ENCODE measurements at places on chromosomes 2 and 18.

- no peak for DNase-seq
These were observed 618.0 kb downstream of the CCDC85A start for GRCh38 chr2:56801770-56802169.

DNA sequence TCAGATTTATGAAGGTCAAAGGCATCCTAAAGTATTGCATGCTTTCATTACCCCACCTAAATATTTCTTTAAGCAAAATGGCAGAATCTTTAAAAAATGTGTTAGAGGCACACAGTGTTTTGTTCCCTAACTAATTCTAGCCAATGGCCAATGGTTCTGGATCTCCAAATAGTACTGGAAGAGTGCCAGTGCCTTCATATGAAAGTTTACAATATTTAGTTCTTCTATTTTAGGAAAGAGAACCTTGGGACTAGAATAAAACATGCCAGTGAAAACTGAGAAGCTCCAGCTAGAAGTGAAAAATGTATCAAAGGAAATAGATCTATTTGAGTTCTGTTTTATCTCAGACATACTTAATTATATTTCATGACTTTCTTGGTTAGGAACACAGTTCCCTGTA, 37.1 kb downstream of the TACR1 start:
- DNase-seq = no peak

DNA sequence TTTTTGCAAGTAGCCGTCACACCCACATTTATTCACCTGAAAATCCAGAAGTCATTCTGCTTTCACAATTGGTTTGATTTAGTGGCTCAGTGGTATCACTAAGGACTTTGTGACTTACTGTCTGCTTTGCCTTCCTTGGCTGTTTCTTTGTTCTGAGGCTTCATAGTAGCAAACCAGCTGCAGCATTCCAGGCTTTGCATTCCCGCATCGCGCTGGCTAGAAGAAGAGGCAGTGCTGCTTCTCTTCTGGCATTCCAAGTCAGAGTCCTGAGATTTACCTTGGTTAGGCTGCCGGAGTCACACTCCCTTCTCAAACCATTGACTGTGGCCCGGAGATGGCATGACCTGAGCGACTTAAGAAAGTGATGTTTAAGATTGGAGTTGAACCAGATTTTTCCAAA, 35.1 kb downstream of the MYO1B start:
- DNase-seq = no peak

DNA sequence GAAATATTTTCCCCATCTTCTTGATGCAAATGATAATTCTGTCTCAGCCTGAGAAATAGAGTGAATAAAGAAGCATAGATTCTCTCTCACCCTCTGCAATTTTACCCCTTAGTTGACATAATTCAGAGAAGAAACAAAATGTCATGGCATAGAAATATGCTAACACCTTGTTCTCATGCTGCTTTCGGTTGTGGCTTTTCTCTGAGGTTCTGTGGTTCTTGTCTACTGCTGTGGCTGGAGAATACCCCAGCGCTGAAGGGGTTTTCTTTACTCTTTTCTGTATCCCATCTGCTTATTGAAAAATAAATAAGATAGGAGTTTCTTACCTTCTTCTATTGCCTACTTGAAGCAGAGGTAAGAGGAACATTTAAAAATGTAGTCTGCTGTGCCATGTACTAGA, 15.4 kb upstream of the RAB27B start:
- DNase-seq = no peak

DNA sequence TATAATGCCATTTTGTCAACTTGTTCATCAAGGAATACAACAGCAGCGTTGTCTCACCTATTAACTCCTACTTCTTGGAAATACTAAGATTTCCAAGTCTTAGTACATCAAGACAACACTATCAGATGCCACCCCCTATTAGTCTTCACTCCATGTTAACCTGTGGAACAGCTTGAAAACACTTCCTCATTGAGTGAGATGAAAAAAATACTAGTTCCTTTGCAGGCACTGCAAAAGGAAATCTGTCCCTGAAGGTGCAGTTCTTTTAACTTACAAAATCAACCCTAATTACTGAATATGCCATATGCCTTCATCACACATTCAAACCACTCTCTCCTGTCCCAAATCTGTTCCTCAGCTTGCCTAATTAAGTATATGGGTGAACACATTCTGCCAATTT, 4.0 kb downstream of the CWC22 start:
- no peak for DNase-seq

DNA sequence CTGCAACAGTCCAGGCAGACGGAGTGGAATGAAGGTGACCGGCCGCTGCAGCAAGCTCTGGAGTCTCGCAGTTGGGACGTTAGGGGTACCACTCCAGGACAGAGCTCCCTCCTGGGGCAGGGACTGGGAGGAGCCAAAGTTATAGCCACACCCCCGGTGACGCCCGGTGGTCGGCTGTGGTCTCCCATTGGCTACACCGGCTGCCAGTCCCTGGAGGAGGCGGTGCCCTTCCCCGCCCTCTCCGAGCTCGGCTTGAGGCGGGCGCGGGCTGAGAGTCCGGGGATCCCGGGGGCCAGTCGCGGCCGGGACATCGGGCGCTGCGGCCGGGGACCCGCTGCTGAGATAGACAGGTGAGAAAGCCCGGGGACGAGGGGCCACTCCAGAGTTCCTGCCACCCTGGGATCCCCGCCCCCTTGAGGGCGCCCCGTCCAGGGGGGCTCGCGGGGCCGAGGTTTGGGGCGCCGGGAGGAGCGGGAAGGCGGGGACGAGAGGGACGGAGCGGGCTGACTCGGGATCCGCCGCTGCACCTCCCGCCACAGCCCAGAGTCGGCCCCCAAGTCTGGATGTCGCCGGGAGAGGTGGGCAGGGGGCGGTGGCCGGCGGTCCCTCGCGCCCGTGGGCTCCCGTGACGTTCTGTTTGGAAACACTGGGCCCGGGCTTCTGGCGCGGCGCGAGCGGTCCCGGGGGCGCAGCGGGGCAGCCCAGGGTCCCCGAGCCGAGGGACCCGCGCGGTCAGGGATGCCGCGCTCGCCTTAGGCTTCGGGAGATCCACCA, at the start of gene PLEKHH2:
PLEKHH2 (plus strand) TSS at position 231 of the 774 bp plus-strand sequence. CDS start 7,414 bp downstream, outside the sequence.
- peak; percentile 78 for DNase-seq

DNA sequence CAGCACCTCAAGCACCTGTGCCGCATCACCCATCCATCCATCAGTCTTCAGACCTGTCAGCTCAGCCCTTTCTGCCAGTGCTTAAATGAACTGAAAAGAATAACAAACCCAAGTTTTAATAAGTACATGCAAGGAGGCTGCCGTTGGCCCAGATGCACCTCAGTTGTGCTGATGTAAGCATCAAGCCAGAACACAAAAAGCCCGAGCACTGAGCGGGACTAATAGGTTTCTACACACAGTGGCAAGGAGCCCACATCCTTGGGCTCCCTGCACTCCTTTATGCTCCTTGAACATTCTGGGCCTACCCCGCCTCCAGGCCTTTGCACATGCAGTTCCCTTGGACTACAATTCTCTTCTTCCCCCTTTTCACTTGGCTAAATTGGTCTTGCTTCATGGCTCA, 165.6 kb downstream of the ALK start:
- no peak for DNase-seq

- DNase-seq = no peak
These were observed 402.0 kb upstream of the ACVR2A start for GRCh38 chr2:147442816-147443215.

DNA sequence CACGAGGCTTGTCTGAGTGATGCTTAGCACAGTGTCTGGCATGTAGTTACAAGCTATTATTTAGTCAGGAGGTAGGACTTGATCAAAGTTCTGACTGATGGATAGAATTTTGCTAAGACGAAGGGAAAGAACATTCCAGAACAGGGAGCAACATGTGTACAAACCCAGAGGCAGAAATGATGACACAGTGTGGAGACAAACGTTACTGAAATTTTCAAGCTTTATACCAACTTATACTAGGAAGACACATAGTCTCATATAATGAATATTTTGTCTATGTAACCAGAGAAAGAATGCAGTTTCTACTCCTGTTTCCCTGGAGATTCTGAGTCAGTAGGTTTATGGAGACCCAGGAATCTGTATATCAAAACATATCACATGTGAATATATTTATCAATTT, 123.4 kb downstream of the FAM124B start:
- DNase-seq = no peak

DNA sequence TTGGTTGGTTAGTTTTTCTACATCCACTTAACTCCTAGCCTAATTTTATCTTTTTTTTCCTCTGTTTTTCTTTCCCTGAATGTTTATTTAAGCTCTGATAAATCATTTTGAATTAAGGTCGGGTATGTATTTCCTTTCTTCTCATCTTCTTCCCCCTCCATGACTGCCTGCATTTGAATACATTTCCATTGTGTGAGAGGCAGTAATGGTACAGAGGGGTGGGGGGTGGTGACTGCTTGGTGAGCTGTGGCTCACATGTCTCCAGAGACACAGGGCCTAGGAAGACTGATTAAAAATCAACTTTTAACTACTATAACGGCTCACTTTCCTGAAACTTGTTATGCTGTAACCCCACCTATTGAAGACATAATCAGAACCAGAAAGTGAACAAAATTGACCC, 58.0 kb downstream of the NEDD4L start:
- no peak for DNase-seq

DNA sequence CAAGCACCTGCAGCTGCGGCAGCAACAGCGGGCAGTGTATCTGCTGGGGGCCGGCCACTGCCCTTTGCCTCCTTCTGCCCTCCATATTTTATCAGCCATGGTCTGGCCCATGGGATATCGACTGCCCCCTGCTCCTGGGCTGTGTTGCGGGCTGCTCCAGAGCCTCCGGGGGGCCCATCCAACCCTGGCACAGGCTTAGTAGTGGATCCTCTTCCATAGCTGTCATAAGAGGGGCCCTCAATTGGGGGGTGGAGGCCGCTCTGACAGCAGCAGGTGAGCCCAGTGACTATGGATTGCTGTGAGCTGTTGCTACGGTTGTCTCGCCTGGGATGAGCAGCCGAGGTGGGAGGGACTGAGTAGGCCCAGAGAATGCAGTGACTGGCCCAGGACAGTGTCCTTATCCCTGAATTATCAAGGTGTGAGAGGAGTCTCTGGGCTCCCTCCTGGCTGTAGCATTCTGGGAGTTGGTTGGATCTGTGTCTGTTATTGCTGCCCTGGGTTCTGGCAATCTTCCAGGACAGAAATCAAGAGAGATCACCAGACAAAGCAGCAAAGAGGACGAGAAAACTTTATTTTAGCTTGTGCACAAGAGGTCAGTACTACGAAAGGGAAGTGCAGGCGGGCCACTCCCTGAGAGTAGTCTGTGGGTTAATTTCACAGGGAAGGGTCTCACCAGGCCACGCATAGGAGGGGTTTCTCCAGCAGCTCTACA, 145.1 kb downstream of the ASB1 start:
- DNase-seq = no peak

DNA sequence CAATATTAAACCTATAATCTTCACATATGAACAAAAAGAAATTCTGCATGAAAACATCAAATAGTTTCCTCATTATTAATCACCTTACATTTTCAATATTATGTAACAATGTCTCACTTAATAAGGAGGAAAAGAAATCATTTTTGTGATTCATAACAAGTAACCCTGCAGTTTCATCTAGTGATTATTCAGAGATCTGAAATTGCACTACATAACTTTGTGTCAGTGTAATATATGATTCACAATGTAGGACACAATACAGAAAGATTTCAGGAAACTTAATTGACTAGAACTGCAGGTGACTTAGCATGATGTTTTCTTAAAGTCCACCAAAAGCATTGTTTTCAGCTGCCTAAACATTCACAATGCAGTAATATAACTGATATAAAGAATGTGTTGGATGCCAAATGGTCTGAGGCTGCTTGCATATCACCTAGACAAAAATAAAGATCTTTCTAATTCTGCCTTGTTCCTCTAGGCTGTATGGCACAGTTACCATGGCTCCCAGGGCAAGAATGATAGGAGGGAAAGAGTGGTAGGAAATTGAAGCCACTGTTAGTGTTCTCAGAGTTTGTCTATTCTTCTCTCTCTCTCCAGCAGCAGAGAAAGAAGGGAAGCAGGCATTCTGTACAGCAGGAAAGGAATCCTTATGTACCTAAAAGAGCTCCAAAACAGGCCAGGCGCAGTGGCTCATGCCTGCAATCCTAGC, 366.6 kb downstream of the FSIP2 start:
- no peak for DNase-seq

DNA sequence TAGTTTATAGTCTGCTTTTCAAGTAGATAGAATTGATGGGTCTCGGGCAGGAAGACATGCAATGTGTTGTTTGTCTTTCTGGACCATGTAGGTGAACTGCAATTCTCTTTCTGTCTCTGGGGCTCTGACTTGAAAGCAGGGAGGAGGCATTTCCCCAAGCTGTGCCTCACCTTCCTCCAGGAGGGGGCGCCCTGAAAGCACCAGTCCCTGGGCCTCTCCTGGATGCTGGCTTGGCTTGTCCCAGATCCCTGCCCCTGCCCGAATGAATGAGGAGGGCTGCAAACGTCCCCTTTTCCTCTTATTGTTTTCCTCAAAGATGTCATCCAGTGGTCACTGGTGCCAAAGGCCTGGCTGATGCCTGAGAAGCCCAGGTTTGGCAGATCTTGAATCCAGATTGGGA, 270.6 kb downstream of the CELF4 start:
- DNase-seq = no peak

DNA sequence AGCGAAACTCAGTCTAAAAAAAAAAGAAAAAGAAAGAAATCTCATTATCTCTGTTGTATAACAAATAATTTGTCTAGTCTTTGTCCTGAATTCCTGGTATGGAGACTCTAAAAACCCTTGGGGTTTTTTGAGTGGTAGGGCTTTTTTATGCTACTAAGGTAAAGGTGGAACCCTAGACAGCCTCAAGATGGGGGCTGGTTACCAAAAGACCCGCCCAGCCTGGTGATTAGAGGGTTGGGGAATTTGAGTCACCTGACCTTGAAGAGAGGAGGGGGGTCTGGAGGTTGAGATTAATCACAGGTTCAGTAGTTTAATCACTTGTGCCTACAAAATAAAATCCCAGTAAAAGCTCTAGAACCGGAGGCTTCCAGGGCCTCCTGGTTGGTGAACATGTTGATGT, 17.6 kb downstream of the SOWAHC start:
- DNase-seq = no peak

DNA sequence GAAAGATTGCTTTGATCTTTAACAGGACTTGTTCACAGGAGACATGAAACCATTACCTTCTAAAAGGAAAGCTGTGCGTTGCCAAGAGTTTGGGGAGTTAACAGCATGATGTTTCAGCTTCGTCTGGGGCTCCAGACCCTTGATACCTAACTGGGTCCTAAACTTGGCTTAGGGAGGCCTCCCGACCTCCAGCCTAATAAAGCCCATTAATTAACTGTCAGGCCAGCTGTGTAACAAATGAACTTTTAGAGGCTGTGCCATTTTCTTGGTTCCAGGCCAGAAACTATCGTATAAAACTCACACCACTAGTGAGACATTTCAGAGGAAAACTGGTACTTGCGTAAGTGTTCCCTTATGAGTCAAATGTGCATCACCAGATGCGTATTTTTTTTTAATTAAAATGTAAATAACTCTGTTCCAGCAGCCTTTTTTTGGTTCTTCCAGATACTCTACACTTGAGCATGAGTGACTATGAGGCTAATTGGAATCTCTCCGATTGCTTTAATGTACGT, 236.5 kb downstream of the BCL2 start:
- no peak for DNase-seq

- no peak for DNase-seq
These were observed 182.2 kb downstream of the EPHA4 start for GRCh38 chr2:221389904-221390303.

Data from CD4-positive, alpha-beta T cell treated with Interleukin-6 at 100 ng/mL for 8 hours (primary cell).